Stimulated activated CD4-positive, alpha-beta T cell treated with anti-CD3 and anti-CD28 coated beads, Interleukin-4, amount 100 ng/mL, for 48 hours (primary cell): ENCODE measurements at places on chromosomes 5 and 9.

- DNase-seq, result no peak
Measured at GRCh38 chr5:126896170-126896702, 119.3 kb downstream of the LMNB1 start.

DNA sequence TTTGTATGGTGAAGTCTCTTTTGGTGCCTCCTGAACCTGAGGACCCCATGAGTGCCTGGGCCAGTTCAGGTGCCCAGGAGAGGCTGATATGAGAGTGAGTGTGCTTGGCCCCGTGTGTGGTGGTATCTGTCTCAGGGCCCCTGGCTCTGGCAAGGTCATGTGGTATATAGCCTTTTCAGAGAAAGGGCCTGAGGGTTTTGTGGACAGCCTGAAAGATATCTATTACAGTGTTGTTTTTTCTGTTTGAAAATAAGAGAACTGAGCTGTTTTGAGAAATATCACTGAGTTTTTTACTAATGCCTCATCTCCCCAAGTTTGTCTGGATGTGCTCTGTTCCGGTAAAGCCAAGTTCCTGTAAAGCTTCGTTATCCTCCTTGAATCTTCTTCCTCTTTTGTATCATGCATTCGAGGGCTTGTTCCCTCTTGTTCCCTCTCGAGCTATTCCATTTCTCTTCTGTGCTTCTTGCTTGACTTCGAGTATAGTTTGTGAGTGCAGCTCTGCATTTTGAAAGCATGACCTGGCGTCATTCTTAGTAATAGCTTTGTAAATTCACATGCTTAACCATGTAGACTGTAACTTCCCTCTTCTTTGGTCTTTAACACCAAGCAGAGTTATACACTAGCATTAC, 122.3 kb downstream of the MAST4 start:
- no peak for DNase-seq

- DNase-seq, result no peak
Measured at GRCh38 chr5:8628521-8628920, 759.6 kb downstream of the MTRR start.

DNA sequence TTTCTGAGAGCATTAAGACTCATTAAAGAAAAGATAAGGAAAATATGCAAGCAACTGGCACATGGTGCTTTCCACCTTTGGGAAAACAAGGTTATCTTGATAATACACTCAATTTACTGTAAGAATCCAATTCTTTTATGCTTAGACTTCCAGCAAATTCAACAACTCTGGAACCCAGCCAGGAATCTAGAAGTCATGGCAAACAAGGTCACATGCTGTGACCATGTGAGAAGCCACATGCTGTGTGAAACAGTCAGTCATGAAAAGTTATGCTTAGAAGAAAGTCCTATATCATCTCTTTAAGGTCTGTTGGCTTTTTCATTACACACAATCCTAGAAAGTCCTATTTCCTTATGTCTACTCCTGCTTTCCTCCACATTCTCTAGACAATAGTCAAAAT, 581.8 kb upstream of the C9orf72 start:
- DNase-seq, result no peak

DNA sequence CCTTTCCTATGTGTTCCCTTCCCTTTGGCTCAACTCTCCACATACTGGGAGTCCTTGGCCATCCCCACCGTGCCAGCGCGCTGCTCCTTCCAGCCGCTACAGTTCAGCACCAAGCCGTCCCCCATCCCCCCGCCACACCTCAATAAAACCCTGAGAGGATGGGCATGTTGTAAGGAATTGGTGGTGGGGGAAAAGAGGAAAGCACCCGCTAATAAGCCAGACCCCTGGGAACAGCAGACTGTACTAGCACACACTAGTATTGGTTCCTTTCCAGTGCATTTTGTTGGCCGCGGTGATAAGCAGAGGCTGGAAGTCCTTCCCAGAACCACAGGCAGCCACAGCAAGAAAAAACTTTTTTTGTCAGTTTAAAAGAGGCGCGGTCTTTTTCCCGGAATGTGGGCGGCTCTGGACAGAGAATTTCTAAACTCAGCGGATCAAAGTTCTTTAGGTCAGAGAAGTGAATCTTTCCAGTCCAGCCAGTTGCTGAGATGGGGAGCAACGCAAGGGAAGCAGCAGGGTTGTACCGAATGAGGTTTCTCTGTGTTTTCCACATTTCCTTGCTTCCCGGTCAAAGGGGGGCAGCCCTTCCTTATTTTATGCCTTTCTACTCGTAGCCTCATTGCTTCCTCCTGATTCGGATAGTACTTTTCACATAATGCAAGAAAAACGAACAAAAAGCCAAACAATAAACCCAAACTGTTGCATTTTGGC, 2.1 kb downstream of the CHSY3 start:
- DNase-seq, result no peak

DNA sequence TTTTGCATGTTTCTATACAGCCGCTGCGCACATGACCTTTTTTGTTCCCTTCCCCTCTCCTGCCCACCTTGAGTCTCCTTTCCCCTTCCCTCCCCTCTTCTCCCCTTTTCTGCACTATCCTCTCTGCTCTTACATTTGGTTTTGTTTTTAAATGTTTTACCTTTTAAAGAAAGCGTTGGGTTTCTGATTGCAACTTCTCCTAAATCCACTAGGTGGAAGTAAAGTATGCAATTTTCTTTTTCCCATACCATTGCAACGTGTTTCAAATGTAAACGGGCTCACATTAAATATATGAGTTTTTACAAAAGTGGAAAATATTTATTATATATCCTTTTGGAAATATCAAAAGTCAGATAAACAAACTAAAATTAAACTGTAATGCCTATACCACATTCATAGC, 500.9 kb downstream of the DIRAS2 start:
- no peak for DNase-seq

DNA sequence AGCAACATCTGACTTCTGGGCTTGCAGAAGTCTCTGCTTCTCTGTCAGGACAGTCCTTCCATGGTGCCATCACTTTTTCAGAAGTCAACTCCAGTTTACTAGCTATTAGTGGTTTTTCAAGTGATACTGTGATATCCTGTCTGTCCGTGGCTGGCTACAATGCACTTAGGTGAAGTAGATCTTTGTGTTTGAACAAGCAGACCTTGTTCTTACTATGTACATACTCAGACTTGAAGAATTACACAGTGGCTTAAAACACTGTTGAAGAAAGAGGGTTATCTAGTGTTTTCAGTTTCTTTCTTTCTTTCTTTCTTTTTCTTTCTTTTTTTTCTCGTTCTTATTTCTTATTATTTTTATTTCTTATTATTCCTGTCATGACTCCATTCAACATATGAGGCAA, 228.7 kb downstream of the NTRK2 start:
- DNase-seq, result no peak

DNA sequence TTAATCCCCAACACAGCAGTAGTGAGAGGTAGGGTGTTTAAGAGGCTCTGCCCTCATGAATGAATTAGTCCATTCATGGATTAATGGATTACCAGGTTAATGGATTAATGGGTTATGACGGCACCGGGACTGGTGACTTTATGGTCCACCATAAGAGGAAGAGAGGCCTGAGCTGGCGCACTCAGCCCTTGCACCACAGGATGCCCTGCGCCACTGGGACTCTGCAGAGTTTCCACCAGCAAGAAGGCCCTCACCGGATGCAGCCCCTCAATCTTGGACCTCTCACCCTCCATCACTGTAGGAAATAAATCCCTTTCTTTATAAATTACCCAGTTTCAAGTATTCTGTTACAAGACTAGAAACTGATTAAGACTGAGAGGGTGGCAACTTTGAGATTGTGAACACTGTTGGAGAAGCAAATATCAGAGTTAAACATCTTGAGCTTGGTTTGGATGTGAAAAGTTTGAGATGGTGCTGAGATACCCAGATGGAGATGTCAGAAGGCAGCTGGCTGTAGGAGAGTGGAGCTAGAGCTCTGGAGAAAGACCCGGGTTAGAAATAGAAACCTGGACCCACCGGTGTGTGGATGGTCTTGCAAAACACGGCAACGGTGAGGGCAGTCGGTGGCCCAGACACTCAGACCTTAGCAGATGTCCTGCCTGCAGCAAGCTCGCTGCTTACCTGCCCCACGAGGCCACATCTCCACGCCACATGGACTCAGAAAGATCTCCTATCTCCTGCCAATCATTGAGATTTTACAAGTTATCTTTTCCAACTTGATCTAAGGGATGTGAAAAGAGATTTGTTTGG, 98.8 kb downstream of the HSD17B3 start:
- DNase-seq, result no peak

- DNase-seq, result no peak
Measured at GRCh38 chr5:128701301-128701700, 163.3 kb upstream of the FBN2 start.

- no peak for DNase-seq
Measured at GRCh38 chr5:176621661-176622079, 8.7 kb downstream of the SNCB start.

DNA sequence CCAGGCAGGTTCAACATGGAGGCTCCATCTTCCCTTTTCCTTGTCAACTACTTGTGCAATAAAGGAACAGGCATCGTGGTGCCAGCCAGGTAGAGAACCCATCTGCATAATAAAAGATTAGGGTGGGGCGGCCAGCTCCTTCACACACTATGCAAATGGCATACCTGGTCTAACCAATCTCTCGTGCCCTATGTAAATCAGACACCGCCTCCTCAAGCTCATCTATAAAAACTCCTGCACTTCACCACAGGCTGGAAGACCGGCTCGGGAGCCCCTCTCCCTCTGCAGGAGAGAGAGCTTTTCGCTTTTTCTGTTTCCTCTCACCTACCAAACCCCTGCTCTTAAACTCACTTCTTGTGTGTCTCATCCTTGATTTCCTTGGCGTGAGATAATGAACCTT, 244.3 kb upstream of the PUM3 start:
- DNase-seq, result no peak
